KG1 (cell line): ENCODE measurements at places on chromosomes 7 and 10.

DNA sequence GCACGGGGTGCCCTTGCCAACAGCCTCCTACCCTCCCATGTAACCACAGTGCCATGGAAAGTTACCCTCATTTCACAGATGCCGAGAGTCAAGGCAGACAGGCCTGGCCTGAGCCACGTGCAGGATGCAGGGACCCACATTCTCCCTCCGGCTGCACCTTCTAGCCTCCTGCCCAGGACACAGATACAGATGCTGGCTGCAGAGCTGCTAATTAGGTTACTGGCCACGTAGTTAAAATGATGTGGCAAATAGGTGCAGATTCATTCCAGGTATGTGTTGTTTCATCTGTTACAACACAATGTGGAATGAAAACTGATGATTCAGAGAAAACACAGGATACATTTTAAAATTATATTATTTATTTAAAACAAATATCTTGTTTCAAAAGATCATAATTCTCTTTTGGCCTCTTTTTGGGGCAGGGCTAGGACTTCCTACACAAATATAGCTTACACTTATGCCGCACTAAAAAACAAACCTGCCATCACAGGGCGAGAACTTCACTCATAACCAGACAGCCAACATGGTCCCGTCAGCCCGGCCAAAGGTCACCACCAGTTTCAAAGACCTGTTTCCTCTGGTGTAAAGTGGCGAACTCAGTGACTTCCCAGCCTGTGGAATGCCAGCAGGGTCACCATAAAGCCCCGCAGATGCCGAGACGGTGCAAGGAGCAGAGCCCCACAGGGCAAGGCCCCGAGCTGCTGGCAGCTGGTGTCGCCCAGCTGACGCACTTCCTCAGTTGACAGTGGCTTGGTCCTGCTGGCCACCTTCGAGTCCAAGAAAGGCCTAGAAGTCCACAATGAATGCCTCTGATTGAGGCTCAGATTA lies 83.5 kb downstream of the TNS3 start:
- no peak for DNase-seq

DNA sequence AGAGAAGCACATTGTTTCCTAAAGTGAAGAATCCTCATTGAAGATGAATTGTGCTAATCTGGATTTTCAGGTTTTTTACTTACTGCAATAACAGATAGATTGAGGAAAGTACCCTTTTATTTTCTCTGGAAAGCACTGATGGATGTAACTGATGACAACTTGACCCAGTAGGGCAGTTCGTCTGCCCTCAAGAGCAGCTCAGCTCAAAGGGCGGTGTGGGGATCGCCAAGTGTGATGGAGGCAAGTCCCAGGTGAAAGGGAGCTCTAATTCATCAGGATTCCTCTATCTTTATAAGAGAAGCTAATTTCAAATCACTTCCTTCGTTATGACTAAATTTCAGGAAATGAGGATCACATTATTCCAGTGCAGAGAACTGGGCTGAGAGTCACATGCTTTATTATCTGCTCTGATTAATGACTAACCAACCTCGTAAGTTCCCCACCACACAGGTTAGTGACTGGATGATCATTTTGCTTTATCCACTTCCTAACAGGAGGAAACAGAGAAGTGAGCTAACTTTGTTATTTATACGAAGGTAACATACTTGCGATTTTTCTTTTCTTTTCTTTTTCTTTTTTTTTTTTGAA lies 98.8 kb downstream of the PFKFB3 start:
- DNase-seq, result no peak

DNA sequence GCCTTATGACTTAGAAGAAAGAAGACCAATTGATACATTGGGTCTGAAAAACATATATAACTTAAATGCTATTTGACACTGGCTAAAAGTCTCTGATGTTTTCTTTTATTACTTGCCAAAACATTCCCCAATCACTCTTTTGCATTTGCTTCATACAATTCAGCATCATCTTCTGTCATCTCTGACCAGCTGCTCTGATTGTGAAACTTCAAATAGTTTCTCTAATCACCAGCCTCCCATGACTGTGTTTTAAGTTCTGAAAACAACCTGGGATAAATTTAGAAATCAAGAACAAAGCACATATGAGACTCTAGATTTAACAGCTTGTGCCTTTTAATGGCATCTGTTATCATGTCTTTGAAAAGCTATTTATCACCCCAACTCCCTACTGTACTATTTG lies 208.4 kb upstream of the KCND2 start:
- no peak for DNase-seq

DNA sequence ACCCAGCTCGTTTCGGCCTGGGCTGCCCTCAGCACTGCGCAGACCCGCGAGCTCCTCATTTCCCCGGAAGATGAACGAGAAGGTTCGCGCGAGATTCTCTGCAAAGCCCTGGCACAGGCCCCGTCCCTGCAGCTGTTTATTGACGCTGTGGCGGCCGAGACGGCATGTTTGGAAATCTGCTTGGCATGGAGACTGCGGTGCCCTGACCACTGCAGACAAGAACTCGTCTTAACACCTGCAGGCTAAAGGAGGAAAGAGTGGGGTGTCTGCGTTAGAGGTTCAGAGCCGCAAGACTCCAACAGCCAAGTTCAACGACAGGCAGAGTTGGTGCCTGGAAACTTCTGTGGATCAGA lies 125.6 kb downstream of the DNAJB6 start:
- no peak for DNase-seq

DNA sequence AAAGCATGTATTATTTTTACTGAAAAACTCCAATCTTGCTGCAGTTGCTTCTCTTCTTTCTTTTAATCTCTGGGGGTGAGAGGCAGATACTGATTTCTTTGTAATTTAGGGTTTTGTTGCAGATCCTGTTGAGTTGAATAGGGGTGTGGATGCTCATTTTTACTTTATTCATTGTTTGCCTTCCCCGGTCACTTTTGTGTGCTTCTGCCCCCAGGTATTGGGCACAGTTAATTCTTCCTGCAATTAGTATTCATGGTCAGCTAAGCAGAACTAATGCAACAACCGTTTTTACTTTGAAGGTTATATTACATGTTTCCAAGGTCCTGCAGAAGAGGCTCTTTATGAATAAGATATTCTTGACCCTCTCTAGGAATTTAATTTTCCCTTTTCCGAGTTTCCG lies 96.4 kb downstream of the BUB3 start:
- DNase-seq, result no peak

- DNase-seq, result no peak
Observed at GRCh38 chr10:92695679-92696605, 6.2 kb downstream of the HHEX start.

GRCh38 chr7:10703981-10704380 lies 269.7 kb upstream of the PHF14 start:
- DNase-seq, result no peak
